SK-N-SH (cell line): ENCODE measurements at places on chromosomes 5 and 9. TPM values are rescaled to one million over a fixed set of nuclear protein-coding genes. Genes with fewer than 3 reads are reported as not detected.

- DNase-seq = no peak
Measured at GRCh38 chr9:78973907-78974306, 597.9 kb upstream of the TLE4 start.

GRCh38 chr9:99859243-99859980 is 37.7 kb downstream of the NR4A3 start:
- DNase-seq = no peak

DNA sequence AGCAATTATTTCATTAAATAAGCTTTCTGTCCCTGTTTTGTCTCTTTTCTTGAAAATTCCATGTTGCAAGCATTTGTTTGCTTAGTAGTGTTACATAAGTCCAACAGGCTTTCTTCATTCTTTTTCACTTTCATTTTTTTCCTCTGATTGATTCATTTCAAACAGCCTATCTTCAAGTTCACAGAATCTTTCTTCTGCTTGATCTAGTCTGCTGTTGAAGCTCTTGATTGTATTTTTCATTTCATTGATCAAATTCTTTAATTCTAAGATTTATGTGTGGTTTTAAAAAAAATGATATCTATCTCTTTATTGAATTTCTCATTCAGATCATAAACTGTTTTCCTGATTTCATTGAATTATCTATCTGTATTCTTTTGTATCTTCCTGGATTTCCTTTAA is 20.4 kb upstream of the NFIL3 start:
- DNase-seq = no peak

GRCh38 chr5:132176521-132176945 is 51.1 kb downstream of the P4HA2 start:
- no peak for DNase-seq

DNA sequence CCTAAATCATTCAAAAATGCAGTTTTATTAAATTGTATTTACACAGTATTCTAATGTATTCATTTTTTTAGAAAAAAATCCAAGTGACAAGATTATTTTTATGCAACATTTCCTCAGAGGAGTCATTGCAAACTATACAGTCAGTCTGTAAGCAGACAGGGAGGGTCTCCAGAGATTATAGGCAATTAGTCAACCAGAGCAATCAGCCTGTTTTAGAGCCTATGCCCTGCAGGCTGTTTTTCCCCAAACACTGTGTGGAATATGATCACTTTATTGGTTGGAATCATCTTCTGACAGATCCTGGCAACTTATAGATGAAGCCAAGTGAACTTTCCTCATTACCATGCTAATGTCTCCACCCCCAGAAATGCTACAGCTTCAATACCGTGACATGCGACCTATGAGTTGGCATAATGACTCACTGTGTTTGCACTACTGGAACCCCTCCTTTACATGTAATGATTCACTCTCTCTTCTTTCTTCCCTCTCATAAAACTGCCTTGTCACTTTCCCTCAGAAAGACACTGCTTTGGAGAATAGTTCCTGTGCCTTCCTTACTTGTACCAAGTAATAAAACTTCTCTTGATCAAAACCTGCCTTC is 577.7 kb upstream of the FTMT start:
- DNase-seq = no peak

- no peak for DNase-seq
Measured at GRCh38 chr9:36424289-36425055, 24.4 kb upstream of the RNF38 start.

MED22 gene
- polyA plus RNA-seq = 23.0 and 27.9 TPM in 2 replicates

MLANA gene
- polyA plus RNA-seq = not detected in 2 replicates

GRCh38 chr9:134366223-134367031 is 40.2 kb downstream of the RXRA start:
- peak; percentile 93 for DNase-seq

GRCh38 chr5:83440826-83441225 is 30.7 kb upstream of the VCAN start:
- DNase-seq = no peak

- no peak for DNase-seq
Measured at GRCh38 chr5:14242871-14243383, 99.8 kb downstream of the TRIO start.

DNA sequence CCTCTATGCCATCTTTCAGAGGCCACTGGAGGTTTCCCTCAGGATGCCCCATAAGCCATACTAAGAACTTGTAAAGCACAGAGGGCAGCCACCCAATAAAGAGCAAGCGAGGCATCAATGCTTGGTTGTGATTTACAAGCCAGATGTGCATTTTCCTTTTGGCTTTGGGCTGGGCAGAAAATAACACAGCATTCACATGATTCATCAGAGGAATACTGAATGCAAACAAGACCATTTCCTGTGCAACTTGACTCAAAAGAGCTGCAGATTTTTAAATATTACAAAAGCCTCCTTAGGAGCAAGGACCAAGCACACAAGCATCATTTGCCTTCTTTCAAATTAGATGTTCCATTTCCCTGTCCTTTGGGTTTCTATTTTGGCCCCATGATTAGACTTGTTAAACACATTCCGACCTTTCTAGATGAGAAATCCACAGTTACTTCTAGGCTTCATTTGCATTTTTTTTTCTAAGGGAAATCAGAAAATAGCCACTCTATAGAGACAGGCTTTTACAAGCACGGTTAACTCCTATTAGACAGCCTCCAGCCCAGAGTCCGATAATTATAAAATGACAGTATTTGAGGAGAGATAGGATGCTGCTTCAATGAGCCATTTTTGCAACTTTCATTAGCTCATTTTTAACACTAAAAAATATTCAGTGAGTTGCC is 207.8 kb downstream of the SEMA5A start:
- DNase-seq = no peak

GRCh38 chr5:135395866-135396265 is 3.2 kb downstream of the MACROH2A1 start:
- DNase-seq = no peak

- DNase-seq = no peak
Measured at GRCh38 chr5:158155811-158156505, 297.0 kb upstream of the CLINT1 start.

- no peak for DNase-seq
Measured at GRCh38 chr5:106106384-106106783, 1564.4 kb downstream of the EFNA5 start.

MAMDC2 gene
- polyA plus RNA-seq = not detected in 2 replicates

ZFP37 gene
- 0.58 and 0.67 TPM in 2 replicates for polyA plus RNA-seq

PIP5K1B gene
- polyA plus RNA-seq = not detected in 2 replicates

PAXX gene
- polyA plus RNA-seq = 37.8 and 52.9 TPM in 2 replicates
